GM06990 (cell line): ENCODE measurements at places on chromosomes 16 and 17.

DNA sequence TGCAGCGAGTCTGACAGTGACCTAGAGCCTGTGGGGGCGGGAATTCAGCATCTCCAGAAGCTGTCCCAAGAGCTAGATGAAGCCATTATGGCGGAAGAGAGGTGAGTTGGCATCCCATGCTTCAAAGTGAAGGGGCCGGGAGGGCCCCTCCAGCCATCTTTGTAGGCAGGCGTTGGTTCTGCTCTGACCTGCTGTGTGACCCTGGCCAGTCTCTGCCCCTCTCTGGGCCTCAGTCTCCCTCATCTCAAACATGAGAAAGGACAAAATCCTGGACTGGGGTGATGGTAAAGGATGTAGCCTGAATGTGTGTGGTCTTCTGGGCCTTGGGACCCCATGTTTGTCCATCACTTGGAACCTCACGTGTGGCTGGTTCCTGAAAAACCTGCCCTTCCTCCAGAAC lies 5.1 kb downstream of the PIMREG start:
- DNase-seq: no peak

DNA sequence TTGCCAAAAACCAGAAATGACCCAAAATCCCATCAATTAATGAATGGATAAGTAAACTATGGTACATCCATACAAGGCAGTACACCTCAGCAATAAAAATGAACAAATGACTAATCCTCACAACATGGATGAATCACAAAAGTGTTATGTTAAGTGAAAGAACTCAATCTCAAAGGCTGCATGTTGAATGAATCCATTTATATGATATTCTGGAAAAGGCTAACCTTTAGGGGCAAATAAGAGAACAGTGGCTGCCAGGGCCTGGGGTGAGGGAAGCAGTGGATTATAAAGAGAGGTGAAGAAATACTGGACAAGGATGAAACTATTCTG lies 46.1 kb upstream of the MSI2 start:
- no peak for DNase-seq

GRCh38 chr17:3318336-3318735 lies 20.2 kb upstream of the OR3A1 start:
- no peak for DNase-seq

DNA sequence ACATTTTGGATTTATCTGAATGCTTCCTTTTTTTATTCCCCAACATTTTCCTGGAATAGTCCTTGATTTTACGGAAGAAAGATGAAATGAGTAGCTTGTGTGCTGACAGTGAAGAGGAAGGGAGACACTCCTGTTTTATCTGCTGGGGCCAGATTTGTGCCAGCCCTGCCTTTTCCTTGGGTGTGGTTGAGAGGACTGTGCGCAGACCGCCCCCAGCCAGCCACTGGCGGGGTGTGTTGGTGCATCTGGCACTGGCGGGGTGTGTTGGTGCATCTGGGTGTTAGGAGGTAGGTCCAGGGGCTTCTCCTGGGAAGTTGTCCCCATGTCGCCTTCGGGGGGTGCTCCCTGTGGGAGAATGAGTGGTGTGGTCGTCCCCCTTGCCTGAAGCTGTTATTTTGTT lies 39.5 kb downstream of the RAP1GAP2 start:
- DNase-seq: no peak

GRCh38 chr17:320809-321385 lies 31.7 kb downstream of the RPH3AL start:
- no peak for DNase-seq

DNA sequence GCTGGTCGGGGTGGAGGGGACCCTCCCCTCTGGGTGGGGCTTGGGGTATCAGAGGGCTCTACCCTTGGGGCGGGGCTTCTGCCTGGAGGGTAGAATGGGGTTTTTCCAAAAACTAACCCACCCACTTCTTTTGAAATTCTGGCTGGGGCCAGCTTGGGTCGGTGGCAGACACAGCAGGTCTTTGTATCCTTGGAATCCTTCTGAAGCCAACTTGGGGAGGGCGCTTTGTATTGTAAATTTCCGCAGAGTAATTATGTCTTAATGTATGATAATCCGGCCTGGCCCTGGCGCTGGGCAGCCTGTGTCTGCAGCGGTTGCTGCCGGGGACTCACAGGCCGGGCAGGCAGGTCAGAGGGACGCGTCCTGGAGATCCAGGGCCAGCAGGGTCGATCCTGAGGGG lies 33.9 kb upstream of the GSE1 start:
- DNase-seq: no peak

DNA sequence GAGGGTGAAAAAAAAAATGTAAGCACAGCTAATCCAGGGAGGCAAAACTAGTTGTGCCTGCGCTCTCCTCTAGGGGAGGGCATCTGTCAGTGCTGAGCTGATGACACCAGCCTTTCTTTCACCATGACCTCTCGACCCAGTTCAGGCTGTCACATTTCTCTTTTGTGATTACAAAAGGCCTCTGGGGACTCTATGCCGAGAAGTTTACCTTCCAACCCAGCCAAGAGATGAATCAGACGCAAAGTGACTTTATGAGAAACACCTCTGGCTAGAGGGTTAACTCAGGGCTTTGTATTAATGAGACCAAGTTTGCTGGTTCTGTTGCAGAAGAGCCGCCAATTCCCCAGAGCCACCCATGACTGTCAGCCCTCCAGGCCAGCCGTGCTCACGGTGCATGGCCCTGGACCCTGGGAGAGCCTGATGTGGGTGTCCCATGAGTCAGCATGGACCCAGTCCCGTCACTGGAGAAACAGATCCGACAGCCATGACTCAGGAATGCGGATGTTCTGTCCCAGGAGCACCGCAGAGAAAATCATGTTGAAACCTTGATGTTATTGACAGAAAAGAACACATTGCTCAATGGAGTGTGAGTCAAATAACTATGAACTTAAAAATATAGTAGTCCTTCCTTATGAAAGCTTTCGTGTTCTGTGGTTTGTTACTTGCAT lies 437.2 kb downstream of the HS3ST3B1 start:
- DNase-seq: no peak

DNA sequence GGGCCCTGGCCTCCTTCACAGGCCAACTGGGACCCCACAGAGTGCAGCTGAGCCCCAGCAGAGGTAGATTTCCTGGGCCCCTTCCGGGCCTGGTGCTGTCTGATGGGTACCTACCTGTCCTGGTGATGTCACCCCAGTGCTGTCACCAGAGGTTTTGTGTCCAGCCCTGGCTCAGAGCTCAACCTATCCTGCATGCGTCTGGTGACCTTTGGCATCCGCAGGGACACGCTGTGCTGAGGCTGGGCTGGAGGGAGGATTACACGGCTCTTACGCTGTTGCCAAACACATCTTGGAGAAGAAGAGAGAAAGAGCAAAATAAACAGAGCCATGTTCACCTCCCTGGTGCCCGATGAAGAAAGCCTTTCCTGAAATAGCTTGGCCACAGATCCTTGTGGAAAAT lies 70.6 kb upstream of the MED9 start:
- no peak for DNase-seq

GRCh38 chr17:79834565-79835469 lies 4.4 kb downstream of the CBX4 start:
- DNase-seq: no peak

- DNase-seq: peak; percentile 72
Measured at GRCh38 chr17:65039336-65039988, 17.1 kb downstream of the GNA13 start.

DNA sequence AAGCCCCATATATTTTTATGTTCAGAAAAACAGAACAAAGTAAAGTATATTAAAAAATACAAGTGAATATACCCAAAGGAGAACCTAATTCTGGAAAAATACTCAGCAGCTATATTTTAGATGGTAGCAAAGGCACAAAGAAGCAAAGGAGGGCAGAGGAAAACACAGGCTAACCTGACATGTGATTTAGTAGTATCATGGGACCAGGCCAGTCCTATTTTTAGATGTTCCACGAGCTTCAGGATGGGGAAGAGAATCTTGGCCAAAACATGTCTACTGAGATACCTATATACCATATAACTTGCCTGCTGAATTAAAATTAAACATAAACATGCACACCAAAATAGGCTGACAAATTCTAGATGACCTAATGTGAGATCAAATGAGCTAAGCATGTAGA lies 32.9 kb downstream of the SMYD4 start:
- DNase-seq: no peak

- no peak for DNase-seq
Measured at GRCh38 chr17:17824119-17824782, 12.5 kb downstream of the SREBF1 start.

DNA sequence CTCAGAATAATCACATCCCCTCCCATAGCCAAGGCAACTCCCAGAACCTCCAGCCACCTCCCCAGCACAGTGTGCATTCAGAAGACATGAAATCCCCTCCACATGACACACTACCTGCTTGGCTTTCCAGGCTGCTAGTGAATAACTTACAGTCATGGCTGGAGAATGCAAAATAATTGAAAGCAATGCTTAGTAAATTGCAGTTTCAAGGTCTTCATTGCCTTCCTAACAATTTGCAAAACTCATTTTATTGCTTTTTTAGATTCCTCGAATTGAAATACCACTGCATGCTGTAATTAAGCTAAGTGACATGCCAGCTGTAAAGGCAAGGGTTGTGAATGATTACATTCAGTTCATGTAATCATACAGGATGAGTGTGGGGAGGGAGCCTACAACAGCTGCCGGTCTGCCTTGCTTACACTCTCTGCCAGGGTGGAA lies 29.0 kb upstream of the HOXB13 start:
- no peak for DNase-seq

- no peak for DNase-seq
Measured at GRCh38 chr17:38451030-38451839, 23.0 kb downstream of the ARHGAP23 start.

DNA sequence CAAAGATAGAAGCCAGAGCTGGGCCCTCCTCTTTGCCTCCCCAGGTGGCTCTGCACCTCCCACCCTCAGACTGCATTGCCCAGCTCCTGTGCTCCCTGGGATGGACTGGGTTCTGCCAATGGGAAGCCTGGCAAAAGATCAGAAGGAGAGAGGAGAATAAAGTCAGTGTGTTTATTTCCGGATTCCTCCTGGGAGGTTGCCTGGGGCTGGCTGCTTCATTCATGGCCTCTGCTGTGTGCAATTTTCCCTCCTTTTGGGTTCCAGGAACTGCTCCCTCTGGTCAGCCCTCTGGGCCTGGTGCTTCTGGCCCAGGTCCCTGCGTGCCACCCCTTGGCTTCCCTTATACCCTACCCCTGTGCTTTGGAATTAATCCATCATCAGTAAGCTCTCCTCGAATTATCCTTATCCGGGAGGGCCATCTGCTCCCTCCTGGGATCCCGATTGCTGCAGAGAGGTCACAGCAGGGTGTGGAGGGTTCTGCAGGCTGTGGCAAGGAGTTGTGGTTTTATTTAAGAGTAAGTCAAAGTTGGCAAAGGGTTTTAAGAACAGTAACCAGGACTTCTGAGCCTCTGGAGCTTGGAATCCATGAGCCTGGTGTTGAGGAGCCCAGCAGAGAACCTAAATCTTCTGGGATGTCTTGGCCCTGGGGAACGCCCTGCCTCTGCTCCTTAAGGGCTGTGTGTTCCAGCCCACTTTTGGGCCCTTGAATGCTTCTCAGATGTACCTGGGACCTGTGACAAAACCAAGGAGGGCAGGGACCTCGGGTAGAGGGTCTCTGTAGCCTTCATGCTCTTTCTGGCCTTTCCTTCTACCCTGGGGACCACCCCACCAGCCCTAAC lies 8.2 kb upstream of the MMP2 start:
- DNase-seq: no peak

DNA sequence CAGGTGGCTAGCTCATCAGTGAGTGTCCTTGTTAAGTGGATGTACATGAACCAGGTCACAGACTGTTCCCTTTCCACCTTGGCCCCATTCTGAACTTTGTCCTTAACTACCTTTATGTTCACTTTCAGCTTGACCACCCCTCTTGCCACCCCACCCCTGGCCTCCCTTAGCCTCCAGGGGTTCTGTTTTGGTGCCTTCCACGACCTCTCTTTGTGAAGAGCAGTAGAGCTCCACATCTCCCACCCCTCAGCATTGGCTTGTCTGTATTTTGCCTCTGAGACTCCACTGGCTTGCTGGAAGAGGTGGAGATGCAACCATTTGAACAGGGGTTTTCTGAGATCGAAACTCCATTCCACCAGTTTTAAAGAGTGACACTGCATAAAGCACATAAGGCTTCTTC lies 123.5 kb downstream of the RGS9 start:
- no peak for DNase-seq

GRCh38 chr16:47323241-47323640 lies 137.6 kb downstream of the ITFG1 start:
- no peak for DNase-seq

- no peak for DNase-seq
Measured at GRCh38 chr17:78367193-78367592, 7.3 kb upstream of the SOCS3 start.
